Aortic smooth muscle cell (primary cell): ENCODE measurements at places on chromosomes 6 and 20. TPM values are rescaled to one million over a fixed set of nuclear protein-coding genes. Genes with fewer than 3 reads are reported as not detected.

Gene OARD1
- total RNA-seq: 9.6 and 13.6 TPM in 2 replicates

Gene HDGFL1
- total RNA-seq: not detected in 2 replicates

Gene SLC44A4
- total RNA-seq: 0.13 and 0.44 TPM in 2 replicates

Gene MICB
- 14.4 and 20.9 TPM in 2 replicates for total RNA-seq

Gene TRIM15
- not detected in 2 replicates for total RNA-seq

Gene LY6G5B
- total RNA-seq: 2.0 and 3.2 TPM in 2 replicates

Gene OPRM1
- total RNA-seq: not detected in 2 replicates

Gene HINT3
- 26.7 and 29.3 TPM in 2 replicates for total RNA-seq
